ENCODE measurements at places on chromosomes 13 and 19.

DNA sequence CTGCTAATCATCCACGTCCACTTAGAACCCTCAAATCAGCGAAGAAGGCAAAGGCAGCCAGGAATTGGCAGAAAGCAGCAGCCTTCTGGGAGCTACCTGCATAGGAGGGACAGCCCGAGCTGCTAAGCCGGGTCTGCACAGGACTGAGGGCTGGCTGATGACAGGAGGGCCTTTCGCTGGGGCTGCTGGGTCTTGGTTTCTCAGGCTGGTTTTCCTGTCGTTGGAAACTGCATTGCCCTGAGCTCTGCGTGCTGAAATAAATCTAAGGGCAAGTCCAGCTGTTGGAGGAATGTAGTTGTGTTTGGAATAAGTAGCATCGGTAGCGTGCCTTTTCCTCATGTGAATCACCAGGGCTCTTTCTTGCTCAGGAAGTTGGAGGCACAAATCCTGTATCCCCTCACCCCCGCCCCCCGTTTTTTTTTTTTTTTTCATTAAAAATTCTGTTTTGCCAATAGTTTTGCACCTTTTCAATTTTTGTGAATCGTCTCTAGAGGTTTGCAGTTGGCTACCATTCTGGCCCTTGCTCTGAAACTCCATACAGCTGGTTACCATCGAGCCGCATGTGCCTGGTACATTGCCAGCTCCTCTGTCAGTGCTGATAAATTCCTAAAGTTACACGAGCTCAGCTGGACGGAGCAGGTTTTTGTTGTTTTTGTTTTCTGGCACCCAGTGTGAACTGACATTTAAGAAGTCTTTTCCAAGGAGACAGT lies 193.9 kb upstream of the RNF113B start:
- DNase-seq, result no peak

- DNase-seq, result no peak
Measured at GRCh38 chr19:50465986-50466705, 10.2 kb upstream of the EMC10 start.

GRCh38 chr13:85216576-85216975 lies 582.6 kb downstream of the SLITRK6 start:
- no peak for DNase-seq

DNA sequence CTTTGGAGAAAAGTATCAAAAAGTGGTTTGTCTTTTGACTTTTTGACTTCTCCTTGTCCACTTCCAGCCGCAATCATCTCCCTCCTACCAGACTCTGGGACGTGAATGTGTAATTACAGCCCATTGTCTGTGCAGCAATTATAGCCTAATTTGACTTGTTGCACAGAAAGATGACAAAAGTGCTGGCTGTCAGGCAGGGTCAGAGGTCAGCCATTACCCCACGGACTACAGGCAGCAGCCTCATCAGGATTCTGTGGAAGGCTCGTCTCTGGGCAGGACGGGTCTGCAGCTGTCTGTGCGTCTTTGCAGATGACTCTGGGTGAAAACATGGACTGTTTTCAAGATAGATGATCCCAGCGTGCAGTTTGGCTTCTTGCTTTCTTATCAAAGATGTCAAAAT lies 102.2 kb upstream of the EDNRB start:
- DNase-seq, result no peak

- DNase-seq, result no peak
Measured at GRCh38 chr19:41295499-41295898, 14.5 kb upstream of the CCDC97 start.

DNA sequence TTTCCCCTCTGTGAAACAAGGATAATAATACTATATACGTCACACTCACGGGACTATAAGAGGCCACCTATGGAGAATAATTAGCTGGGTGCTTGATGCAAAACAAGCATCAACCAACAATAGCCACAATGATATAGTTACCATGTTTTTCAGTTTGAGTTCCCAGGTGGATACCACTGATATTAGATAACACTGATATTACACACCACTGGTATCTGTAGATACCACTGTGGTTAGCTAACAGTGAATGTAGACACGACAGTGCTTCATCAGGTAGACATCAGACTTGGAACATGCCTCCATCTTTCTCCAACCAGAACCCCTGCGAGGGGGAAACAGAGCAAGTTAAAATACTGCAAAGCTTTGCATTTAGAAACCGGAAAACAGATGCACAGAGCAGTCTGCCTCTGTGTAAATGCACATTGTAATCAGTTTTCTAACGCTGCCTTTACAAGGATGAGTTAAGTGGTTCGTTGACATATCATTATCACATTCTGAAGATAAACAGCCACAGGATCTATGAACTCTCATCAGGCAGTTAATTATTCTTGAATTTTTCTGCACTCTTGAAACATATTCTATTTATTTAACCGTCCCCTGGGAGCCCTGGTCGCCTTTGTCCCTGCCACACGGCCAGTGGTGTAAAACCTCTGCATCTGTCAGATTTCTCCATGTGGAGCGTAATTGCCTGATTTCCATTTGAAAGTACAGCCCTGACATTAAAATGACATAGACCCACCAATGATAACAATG lies 80.7 kb downstream of the RNASEH2B start:
- no peak for DNase-seq

GRCh38 chr13:62327367-62327766 lies 911.7 kb upstream of the PCDH20 start:
- DNase-seq, result no peak

GRCh38 chr13:49330546-49330864 lies 82.8 kb downstream of the CDADC1 start:
- DNase-seq, result no peak

GRCh38 chr13:37484056-37484455 lies 114.5 kb downstream of the POSTN start:
- DNase-seq, result no peak

DNA sequence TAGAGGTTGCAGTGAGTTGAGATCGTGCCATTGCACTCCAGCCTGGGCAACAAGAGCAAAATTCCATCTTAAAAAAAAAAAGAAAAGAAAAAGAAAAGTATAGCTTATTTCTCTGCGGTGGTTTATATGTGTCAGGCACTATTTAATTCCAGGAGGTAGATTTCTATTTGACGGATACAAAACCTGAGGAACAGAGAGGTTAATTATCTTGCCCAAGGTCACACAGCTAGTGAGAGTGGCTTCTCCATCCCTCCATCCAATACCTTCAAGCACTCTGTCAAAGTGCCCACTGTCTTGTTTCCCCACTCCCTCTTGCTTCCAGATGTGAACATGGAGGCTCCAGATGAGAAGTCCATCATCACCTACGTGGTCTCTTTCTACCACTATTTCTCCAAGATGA lies 34.8 kb downstream of the SPTBN4 start:
- DNase-seq, result no peak

DNA sequence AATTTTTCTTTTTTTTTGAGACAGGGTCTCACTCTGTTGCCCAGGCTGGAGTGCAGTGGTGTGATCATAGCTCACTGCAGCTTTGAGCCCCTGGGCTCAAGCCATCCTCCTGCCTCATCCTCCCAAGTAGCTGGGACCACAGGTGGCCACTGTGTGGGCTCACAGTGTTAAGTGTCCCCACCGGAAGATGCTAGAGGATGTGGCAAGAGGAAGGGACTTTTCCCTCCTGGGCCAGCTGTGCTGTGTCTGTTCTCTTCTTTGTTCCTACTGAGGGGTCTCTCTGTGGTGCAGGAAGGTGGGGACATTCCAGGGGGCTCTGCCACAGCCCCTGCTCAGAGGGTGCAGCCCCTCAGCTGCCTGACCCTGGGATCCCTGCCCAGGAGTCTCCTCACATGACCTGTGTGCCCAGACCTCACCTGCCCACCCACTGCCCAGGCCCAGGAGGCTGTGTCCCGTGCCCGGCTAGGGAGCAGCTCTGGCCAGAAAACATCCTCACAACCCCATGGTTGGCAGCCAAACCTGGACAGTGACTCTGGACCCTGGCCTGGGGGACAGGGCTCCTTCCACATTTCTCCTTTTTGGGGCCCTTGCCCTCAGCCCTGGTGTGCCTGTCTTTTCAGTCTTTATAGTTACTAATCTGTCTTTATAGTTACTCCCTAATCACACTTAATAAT lies 14.4 kb upstream of the ANKRD10 start:
- DNase-seq, result no peak

DNA sequence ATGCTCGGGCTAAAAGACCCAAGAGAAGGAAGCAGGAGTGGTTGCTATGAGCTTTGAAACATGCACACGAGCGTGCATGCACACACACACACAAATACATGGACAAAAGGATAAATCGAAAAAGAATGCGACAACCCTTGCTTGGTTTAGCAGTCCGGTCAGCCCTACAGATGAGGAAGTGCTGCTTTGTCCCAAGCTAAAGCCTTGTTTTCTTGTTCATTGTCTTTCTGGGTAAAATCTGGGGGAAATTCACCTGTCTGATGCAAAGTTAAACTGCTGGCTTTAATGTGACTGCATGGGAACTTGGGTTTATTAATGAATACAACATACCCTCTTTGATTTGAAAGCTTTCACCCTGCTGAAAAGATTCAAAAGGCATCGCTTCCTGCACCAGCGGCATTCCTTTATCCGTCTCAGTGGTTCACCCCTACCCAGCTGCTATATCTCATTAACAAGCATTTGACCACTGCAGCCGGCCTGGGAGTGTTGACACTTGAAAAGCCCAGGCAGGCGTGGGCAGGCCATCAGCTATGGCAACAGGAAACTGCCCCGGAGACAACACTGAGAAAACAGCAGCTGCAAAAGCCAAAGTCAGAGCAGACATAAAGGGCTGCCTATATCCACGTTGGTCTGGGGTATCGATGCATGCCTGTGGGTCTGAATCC lies 301.7 kb downstream of the NDFIP2 start:
- no peak for DNase-seq

GRCh38 chr13:111382877-111383276 lies 62.4 kb downstream of the TEX29 start:
- DNase-seq, result no peak

DNA sequence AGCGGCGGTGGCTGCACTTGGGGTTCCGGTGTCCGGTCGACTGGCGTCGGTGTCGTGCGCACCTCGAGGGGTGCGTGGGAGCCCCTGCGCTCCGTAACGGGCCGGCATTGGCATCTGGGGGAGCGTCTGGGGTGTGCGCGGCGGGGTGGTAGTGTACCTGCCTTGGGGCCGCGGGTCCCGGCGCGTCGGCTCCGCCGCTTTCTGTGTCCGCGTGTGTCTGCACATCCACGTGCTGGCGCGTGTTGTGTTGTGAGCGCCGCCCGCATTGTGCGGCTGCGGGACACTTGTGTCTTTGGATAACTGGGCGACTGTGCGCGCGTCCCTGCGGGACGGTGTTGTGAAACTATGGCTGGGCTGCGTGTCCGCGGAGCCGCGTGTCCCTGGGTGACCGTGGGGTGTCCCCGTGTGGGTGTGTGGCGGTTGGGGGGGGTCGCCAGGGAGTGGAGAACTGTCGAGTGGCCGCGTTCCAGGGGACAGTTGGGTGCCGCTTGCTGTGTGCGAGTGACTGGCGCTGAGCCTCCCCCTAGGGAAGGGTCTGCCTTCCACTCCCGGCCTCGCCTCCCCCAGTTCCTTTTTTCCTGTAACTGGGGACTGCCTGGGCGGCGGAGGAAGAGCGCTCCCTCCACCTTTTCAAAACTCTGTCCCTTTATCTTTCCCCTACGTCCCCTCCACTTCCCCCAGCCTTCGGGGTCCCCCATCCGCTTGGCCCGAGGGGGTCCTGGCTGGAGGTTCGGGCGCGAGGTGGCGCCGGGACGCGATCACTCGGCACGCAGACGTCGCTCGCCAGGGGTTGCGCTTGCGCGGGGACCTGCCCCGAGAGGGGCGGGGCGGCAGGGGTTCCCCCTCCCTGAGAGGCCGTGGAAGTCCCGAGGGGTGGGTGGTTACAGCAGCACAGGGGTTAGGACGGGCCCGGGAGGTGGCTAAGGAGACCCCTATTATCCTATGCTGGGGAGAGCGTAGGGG lies 5.7 kb upstream of the NFIC start:
- peak; percentile 74 for DNase-seq

- DNase-seq, result no peak
Measured at GRCh38 chr13:71874458-71874857, 7.5 kb upstream of the DACH1 start.

Data from activated T-helper 9 cell treated with anti-CD3 and anti-CD28 coated beads, Interleukin-2, amount 50 U/mL, for 16 hours (primary cell).